ENCODE measurements at places on chromosomes 5 and 9. TPM values are rescaled to one million over a fixed set of nuclear protein-coding genes. Genes with fewer than 3 reads are reported as not detected.

Gene ACSL6
- total RNA-seq, result not detected

Gene OTP
- not detected for total RNA-seq

Gene BTNL8
- total RNA-seq, result not detected

Gene SOX30
- total RNA-seq, result not detected

Gene TCF7
- 0.24 TPM for total RNA-seq

Gene WDR5
- total RNA-seq, result 23.9 TPM

Gene TSLP
- 0.85 TPM for total RNA-seq

Gene C1QTNF3
- 0.43 TPM for total RNA-seq

Gene SHISAL2B
- not detected for total RNA-seq

Gene NEURL1B
- total RNA-seq, result 6.2 TPM

Gene NKD2
- not detected for total RNA-seq

Gene ORM2
- total RNA-seq, result not detected

Gene DBH
- not detected for total RNA-seq

Gene GABRA6
- total RNA-seq, result not detected

Gene NUDCD2
- total RNA-seq, result 5.8 TPM

Gene FAXDC2
- total RNA-seq, result 1.7 TPM
